CD4-positive, alpha-beta memory T cell (primary cell): ENCODE measurements at places on chromosomes 12 and 14.

DNA sequence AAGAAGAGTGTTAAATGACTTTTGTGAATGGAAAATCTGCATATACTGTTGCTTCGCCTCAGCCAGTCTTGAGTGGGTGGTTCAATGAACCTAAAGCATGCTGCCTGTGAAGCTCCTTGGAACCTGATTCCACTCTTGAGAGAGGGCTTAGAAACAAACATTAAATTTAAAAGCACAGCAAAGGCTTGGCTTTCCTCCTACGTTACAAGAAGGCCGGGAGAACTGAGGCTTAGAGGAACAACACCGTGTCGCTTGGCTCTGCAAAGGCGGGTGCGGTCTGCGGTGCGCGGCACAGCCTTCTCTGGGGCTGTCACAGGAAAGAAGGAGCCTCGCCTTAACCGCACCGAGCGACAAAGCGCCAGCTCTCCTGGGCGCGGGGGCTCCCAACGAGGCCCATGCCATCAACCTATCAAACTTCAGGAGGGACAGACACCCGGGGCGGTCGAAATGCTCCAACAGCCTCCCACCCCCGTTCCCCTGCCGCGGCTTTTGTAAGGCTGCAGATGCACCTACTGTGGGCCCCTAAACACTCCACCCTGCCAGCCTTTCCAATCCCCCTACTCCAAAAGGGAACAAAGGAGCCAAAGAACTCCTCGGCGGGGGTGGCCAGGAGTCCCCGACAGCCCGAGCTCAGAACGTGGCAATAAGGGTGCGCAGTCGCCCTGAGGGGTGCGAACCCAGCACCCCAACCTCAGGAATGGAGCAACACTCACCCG is 729 bp downstream of the OSBPL8 start:
- H3K27ac ChIP-seq: peak overlapping the region; percentile 89

DNA sequence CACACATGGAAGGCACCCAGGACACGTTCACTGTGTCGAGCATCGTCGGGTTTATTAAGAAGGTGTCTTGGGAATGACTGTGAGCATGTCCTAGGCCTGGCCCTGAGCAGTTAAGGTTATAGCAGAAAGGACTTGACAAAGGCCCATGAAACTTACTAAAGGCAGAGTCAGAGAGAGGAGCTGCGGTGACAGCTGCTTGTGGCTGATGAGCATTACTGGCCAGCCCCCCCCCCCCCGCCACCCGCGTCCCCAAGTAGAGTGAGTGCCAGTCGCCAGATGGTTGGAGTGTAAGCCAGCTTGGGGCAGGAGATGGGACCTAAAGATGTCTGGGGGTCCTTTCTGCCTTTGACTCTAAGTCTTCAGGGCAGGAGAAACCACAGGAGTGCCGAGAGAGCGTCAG is 169.9 kb downstream of the TSPAN9 start:
- no peak for DNase-seq
- H3K36me3 ChIP-seq: no peaks in the 10 kb centered on the region
- no peak overlapping the region for H3K4me3 ChIP-seq
- no peak overlapping the region for H3K27ac ChIP-seq
- peaks cover 6% of the 10 kb centered on the region for H3K4me1 ChIP-seq
- no peaks in the 10 kb centered on the region for H3K27me3 ChIP-seq

- no peak for DNase-seq
- no peaks in the 10 kb centered on the region for H3K27me3 ChIP-seq
- no peaks in the 10 kb centered on the region for H3K4me1 ChIP-seq
- H3K27ac ChIP-seq: no peak overlapping the region
- H3K36me3 ChIP-seq: peaks cover 19% of the 10 kb centered on the region
Observed at GRCh38 chr12:55906056-55906455, 21.6 kb downstream of the PYM1 start.

DNA sequence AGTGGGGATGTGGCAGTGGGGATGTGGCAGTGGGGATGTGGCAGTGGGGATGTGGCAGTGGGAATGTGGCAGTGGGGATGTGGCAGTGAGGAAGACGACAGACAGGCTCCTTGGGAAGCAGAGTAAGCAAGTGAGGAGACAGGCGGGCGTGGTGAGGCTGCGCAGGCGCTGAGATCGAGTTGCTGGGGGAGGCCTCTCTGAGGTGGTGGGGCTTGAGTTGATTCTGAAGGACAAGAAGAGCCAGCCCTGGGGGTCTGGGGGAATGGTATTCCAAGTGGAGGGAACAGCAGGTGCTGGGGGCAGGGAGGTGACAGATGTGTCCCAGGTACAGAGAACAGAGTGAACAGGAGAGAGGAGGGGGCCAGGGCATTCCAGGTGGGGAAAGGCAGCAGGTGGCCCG is 33.8 kb upstream of the TSPAN9 start:
- H3K36me3 ChIP-seq: no peaks in the 10 kb centered on the region
- H3K27ac ChIP-seq: no peak overlapping the region
- no peak overlapping the region for H3K4me3 ChIP-seq
- DNase-seq: no peak
- H3K4me1 ChIP-seq: no peaks in the 10 kb centered on the region
- H3K27me3 ChIP-seq: no peaks in the 10 kb centered on the region

DNA sequence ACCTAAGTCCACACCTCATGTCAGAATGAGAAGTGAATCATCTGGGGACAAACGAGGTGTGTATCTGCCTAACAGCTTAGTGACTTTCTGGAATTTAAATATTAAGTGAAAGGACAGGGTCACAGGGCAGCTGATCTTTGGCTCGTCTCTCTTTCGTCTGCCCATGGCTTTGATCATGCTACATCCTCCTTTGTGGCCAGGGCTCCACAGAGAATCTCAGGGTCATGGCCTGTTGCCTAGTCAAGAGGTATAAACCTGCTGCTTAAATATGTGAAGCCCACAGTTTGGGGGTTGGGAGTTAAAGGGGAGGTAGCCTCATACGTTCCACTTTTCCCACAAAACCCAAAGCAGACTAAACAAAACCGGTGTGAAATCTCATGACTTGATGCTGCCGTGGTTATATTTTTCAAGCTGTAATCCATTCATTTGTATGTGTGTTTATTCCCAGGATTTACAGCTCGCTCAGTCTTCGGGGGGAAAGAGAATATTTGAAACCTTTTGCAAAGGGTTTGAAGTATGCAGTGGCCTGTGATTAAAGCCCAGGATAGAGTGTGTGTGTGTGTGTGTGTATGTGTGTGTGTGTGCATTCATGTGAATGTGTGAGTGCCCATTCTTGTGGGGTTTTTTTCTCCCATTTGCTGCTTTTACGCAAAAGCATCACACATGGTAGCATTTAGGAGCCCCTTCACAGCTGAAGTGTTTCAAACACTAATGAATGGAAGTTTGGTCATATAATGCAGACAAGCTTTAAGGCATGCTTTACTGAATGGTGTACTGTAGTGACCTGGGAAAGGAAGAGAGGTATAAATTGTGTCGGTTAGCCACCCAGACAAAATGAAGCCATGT is 137.1 kb downstream of the HMGA2 start:
- H3K4me3 ChIP-seq: no peak overlapping the region
- H3K36me3 ChIP-seq: no peaks in the 10 kb centered on the region
- no peaks in the 10 kb centered on the region for H3K27me3 ChIP-seq
- no peak overlapping the region for H3K27ac ChIP-seq
- DNase-seq: no peak

DNA sequence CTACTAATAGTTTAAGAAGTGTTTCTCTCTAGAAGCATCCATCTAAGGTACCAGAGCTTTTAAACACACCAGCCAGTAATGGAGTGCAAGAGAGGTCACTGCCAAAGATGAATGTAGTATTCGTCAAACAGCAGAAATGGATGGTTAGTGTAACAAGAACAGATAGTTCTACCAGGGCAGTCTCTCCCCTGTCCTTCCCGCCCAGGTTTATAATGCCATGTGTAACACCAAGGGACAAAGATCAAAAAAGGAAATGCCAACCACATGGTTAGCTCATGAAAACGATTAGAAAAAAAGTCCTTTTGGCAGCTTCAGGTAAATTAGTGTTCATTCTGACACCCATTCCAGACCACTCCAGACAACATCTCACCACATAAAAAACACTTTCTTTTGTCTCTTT is 100.9 kb downstream of the RPS29 start:
- H3K4me3 ChIP-seq: no peak overlapping the region
- no peaks in the 10 kb centered on the region for H3K4me1 ChIP-seq

DNA sequence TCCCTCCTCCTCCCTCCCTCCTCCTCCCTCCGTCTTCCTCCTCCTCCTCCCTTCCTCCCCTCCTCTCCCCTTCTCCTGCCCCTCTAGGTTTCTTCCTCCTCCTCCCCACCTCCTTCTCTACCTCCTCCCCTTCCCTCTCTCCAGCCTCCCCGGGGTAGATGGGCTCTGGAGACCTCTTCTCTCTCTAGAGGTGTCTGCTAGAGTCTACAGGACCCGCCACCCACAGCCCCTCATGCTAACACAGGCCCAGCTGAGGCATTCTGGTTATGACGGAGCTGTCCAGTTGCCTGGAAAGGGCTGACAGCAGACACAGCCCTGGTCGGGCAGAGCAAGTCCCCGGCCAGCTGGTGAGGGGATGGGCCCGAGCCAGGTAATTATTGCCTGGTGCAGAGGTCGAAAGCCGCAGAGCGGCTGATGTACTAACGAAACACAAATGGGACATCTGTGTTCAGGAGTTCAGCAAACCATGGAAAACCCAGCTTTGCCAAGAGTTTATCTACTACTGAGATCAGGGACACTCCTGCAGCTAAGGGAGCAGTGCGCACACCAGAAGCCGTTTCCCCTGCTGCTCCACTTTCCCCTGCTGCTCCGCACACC is 96.2 kb downstream of the PAPOLA start:
- no peak overlapping the region for H3K27ac ChIP-seq
- no peaks in the 10 kb centered on the region for H3K4me1 ChIP-seq
- no peak for DNase-seq
- H3K27me3 ChIP-seq: no peaks in the 10 kb centered on the region

GRCh38 chr12:32451816-32452215 is 52.5 kb downstream of the FGD4 start:
- H3K4me3 ChIP-seq: no peak overlapping the region
- H3K27me3 ChIP-seq: no peaks in the 10 kb centered on the region
- DNase-seq: no peak
- no peak overlapping the region for H3K27ac ChIP-seq
- no peaks in the 10 kb centered on the region for H3K4me1 ChIP-seq

DNA sequence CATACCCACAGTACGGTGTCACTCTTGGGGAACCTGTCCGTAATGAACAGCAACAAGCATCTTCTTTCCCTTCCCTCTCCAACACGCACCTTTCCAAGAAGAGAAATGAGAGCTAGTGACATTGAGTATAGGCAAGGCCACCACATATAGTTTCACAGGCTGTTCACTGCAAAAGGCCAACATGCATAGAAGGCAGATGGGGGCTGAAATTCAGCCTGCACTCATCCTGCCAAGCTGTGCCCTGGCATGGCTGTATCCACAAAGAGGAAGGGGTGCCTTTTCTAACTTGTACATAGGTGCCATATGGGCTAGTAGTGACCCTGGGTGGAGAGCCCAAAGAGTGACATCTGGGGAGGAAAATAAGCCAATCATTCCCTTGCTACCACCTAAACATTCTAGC is 169.6 kb downstream of the ZFP36L1 start:
- no peak overlapping the region for H3K27ac ChIP-seq
- no peak for DNase-seq
- H3K4me3 ChIP-seq: no peak overlapping the region
- H3K27me3 ChIP-seq: no peaks in the 10 kb centered on the region
- H3K36me3 ChIP-seq: no peaks in the 10 kb centered on the region

- DNase-seq: no peak
- H3K27ac ChIP-seq: no peak overlapping the region
- H3K4me1 ChIP-seq: no peaks in the 10 kb centered on the region
- H3K27me3 ChIP-seq: no peaks in the 10 kb centered on the region
- no peak overlapping the region for H3K4me3 ChIP-seq
Observed at GRCh38 chr14:37546621-37547447, 48.2 kb downstream of the FOXA1 start.

DNA sequence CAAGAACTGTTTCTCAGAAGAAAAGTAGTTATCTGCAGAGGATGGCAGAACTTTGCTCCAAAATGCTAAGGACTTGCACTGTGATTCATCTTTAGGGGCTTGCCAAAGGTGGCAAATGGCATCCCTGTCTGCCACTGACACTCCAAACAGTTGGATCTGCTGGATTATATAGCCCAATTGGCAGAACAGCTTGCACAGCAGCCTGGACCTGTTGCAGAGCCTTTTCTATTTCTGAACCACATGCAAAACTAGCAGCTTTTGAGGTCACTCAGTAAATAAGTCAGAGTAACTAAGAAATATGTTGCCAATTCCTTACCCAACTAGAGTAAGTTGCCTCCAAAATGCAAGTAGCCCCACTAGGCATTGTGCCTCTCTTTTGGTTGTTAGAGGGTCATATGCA is 397.5 kb upstream of the NOVA1 start:
- H3K4me3 ChIP-seq: no peak overlapping the region
- DNase-seq: no peak
- H3K36me3 ChIP-seq: no peaks in the 10 kb centered on the region
- no peaks in the 10 kb centered on the region for H3K4me1 ChIP-seq

GRCh38 chr14:93263416-93263815 is 56.4 kb downstream of the UBR7 start:
- no peaks in the 10 kb centered on the region for H3K4me1 ChIP-seq
- no peak for DNase-seq
- no peaks in the 10 kb centered on the region for H3K27me3 ChIP-seq
- no peak overlapping the region for H3K4me3 ChIP-seq

GRCh38 chr12:67107751-67108269 is 161.3 kb upstream of the CAND1 start:
- no peaks in the 10 kb centered on the region for H3K27me3 ChIP-seq
- H3K27ac ChIP-seq: no peak overlapping the region
- H3K36me3 ChIP-seq: no peaks in the 10 kb centered on the region
- H3K4me3 ChIP-seq: no peak overlapping the region
- no peaks in the 10 kb centered on the region for H3K4me1 ChIP-seq
- DNase-seq: no peak

- H3K4me1 ChIP-seq: no peaks in the 10 kb centered on the region
- H3K27ac ChIP-seq: no peak overlapping the region
- DNase-seq: no peak
- H3K36me3 ChIP-seq: no peaks in the 10 kb centered on the region
- H3K4me3 ChIP-seq: no peak overlapping the region
Observed at GRCh38 chr12:115008929-115009328, 325.0 kb upstream of the TBX3 start.

DNA sequence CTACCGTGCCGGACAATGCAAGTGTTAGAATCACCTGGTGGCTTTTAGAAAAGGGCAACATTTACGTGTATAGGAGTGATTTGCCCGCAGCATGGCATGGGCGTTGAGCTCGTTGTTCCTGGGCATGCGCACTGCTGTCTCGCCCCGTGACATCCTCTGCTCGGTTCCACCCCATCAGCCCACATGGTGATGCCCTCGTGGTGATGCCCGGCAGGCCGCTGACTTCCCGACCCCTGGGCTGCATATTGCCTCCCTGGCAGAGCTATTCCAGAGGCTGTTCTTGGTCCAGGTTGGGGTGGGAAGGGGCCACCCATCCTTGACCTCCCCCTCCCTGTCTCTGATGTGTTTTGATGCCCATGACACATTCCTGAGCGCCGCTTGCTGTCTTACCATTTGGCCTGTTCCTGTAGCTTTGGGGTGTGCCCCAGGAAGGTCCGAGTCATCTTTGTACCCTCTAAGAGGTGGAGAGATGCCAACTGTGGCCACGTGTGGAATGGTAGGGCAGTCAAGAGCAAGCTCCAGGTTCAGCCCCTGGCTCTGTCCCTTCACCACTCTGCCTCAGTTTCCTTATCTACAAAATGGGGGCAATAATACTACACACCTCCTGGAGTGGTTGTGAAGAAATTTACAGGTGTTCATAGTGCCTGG is 4.8 kb downstream of the HIP1R start:
- peaks cover 21% of the 10 kb centered on the region for H3K4me1 ChIP-seq
- no peak overlapping the region for H3K27ac ChIP-seq
- H3K36me3 ChIP-seq: no peaks in the 10 kb centered on the region
- no peak overlapping the region for H3K4me3 ChIP-seq
- DNase-seq: no peak
- no peaks in the 10 kb centered on the region for H3K27me3 ChIP-seq
